Inflammatory macrophage treated with lipopolysaccharide for 4 hours (primary cell): ENCODE measurements at places on chromosomes 7 and 10.

DNA sequence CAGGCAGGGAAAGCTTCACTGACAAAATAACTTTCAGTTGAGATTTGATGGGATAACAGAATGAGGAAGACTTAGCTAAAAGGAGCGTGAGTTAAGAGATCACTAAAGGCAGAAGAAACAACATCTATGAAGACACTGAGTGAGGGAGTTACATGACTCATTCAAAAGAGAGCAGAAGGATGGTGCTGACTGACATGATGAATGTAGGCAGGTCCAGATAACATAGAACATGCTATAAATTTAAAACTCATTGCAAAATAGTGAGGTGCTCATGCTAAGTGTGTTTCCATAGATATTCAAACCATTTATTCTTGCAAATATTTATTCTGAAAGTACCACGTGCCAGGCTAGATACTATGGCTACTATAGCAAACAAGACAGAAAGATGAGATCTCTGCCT is 116.4 kb upstream of the DGKB start:
- no peak for DNase-seq

DNA sequence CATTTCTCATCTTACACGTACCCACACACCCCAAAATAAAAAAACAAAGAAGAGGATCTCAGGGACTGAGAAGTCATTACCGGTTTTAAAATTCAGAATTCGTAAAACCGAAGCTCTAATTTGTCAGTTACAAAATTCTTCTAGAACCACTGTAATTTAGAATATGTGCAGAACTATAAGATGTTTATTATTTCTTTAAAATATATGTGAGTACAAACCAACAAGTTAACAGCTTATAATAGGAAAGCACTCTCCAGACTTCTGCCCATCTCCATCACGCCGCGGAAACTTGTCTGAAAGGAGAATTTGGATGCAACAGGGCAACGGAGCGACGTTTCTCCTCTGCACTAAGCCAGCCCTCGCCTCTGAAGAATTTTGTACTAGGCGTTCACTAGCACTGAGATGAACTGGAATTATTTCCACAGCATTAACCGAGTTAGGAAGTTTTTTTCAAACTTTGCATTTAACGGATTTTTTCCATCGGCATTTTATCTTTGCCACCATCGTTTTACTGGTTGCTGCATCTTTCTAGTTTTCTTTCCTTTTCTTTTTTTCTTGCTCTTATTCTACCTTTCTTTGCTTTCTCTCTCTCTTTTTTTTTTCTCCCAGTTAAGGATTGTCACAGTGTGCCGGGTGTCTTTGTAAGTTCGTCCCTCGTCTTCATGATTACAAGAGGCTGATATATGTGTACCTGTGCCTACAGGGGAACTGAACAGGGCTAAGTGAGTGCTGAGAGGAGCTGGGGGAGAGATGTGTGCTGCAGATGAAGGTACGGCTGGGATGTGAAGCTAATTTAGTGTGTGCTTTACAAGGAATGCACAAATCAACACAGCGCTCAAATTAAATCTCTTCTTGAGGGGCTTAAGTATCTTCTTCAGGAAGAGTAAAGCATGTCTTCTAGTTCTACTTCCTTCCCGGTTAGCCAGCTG is 295.9 kb upstream of the NFE2L3 start:
- DNase-seq, result no peak

DNA sequence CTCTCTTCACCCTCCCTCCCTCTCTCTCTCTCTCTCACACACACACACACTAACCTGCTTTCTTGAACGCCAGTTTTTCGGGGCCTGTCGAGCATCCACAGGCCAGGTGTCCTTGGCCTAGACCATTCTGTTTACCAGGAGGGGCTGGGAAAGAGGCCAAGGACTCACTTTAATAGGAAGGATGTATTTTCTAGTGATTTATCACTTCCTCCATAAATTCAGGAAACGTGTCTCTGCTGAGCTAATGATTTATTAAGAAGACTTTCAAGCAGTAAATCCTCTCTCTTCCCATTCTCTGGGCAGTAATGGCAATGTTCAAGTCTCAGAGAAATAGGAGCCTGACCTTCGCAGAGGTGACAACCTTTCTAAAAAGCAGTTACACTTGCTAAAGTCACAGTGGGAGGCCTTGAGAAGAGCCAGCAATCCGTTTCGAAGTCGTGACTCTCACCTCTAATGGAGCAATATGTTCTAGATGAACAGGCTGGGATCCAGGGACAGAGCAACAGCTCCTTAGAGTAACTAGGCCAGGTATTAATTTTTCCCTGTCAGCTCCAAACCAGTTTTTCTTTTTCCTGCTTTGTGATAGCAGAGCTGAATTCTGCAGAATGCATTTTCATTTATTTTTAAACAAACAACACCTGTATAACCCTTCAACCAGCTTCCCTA is 1357.5 kb upstream of the SORCS1 start:
- DNase-seq, result no peak

- peak; percentile 51 for DNase-seq
Measured at GRCh38 chr10:133173860-133174640, 14.0 kb downstream of the KNDC1 start.

GRCh38 chr10:75377869-75378268 is 23.7 kb downstream of the ZNF503 start:
- DNase-seq, result no peak

DNA sequence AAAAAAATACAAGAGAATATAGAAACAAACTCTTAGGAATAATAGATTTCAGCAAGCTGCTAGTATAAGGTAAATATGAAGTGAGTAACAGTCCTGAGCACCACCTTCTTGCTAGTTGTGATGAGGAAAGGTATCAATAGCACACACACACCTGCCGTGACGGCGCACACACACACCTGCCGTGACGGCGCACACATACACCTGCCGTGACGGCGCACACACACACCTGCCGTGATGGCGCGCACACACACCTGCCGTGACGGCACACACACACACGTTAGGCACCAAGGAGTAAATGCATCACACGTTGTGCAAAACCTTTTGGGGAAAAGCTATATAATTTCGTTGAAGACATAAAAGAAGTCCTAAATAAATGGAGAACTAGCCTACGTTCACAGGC is 4.7 kb upstream of the JAKMIP3 start:
- no peak for DNase-seq
